ENCODE measurements at places on chromosomes 2 and 18.
A peak's percentile ranks its signal among the peaks of the same experiment; 100 is the strongest.

- DNase-seq: peak; percentile 55
These were observed 86.6 kb downstream of the ASB1 start for GRCh38 chr2:238513346-238513745.

DNA sequence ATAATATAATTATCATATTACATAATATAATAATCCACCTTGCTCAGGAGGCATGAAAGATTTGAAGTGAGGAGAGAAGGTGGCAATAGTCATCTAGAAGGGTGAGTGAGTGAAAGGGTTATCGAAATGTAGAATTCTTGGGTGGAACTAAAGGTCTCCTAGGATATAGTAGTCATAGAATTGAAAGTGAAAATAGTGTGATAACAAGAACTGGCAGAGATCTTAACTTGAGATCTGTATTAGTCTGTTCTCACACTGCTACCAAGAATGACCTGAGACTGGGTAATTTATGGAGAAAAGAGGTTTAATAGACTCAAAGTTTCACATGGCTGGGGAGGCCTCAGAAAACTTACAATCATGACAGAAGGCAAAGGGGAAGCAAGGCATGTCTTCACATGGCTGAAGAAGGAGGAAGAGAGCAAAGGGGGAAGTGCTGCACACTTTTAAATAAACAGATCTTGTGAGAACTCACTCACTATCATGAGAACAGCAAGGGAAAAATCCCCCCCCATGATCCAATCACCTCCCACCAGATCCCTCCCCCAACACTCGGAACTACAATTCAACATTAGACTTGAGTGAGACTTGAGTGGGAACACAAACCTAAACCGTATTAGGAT, 351.5 kb downstream of the NR4A2 start:
- DNase-seq: no peak

DNA sequence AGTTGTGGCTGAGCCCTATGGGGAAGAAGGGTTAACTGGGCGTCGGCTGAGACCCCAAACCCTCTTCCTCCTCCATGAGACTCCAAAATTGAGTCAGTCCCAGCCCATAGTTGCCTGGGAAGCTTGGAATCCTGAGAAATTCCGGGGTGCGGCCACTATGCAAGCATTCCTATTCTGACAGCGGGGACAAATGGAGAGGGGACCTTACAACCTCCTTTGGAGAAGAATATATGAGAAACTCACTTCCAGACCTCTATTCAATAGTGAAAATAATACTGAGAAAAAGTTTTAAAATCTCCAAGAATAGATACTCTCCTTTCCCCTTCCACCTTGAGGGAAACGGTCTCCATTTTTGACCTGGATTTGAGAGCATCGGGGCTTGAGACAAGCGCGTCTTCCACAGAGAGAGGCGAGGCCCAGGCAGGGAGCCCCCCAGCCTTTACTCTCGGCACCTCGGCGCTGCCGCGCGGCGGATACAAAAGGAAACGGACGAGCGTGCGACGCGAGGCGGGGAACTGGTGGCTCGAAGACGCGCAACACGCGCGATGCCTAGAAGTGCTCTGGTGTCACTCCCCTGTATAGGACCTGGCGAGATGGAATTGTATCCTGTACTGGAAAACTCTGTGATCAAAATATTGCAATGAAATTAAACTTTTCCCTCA, 11.1 kb downstream of the NR4A2 start:
- DNase-seq: peak; percentile 8

- DNase-seq: peak; percentile 57
These were observed 15.9 kb upstream of the CHAC2 start for GRCh38 chr2:53751728-53752127.

- DNase-seq: no peak
These were observed 34.1 kb upstream of the ANKRD62 start for GRCh38 chr18:12059334-12060181.

All from fibroblast of skin of right biceps (primary cell).